Stimulated activated CD8-positive, alpha-beta memory T cell treated with anti-CD3 and anti-CD28 coated beads, Interleukin-2, amount 100 ng/mL, for 48 hours (primary cell): ENCODE measurements at places on chromosomes 6 and 20.

DNA sequence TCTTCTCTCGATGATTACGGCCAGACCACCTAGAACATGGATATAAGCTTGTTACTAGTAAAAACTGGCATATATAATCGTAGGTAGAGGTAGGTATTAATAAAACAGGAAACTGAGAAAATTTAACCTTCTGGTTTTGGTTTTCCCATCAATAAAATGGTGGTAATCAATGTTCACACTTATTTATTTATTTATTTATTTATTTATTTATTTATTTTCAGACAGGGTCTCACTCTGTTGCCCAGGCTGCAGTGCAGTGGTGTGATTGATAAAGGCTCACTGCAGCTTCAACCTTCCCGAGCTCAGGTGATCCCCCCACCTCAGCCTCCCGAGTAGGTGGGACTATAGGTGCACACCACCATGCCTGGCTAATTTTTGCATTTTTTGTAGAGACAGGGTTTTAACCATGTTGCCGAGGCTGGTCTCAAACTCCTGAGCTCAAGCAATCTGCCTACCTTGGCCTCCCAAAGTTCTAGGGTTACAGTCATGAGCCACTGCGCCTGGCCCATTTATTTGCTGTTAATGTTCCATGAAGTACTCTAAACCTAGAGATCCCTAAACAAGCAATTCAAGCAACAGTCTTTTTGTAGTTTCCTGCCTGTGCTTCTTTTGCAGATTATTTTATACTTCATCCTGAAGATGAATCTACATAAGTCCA lies 11.5 kb downstream of the TOMM6 start:
- DNase-seq, result no peak

DNA sequence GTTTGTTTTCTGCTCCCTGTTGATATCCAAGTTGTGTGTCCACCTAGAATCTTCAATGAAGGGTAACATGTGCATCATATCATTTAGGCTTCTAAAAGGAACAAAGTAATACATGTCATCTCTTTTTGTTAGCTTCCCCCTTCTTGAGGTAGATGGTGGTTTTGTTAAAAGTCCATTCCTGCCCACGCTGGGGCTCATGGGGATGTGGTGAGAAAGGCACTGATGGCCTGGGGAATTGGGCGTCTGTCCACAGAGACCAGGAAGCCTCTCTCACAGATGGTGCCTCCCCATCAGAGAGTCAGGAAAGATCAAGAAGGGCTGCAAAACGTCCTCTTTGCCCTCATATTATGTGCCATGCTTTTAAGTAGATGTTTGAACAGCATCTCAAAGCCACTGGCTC lies 32.5 kb downstream of the GNAS start:
- no peak for DNase-seq

GRCh38 chr6:144285798-144286502 lies 815 bp downstream of the UTRN start:
- no peak for DNase-seq

DNA sequence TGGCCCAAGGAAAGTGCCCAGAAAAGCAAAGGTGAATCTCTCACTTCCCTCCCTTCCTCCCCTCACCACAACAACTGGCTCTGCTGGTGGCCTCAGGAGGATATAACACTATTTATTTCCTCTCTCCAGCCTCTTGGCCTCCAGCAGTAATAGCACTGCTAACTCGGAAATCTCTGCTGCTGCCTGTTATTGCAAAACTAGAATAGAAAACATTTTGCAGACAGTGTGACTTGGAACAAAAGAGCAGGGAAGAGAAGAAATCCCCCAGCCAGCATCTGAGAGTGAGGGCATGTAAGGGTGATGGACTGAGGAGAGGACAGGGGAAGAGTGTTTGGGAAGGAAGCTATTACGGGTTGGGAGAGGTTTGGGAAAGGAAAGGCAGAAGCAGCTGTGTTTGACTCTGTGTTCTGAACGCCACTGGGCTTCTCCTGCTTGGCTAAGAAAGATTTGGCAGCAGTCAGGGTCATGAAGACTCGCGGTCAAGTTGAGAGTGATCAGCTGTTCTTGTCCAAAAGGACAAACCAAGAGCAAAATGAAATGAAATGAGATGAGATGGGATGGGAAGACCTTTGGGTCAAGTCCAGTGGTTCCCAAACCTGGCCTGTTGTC lies 81.0 kb upstream of the SNX9 start:
- DNase-seq, result no peak

DNA sequence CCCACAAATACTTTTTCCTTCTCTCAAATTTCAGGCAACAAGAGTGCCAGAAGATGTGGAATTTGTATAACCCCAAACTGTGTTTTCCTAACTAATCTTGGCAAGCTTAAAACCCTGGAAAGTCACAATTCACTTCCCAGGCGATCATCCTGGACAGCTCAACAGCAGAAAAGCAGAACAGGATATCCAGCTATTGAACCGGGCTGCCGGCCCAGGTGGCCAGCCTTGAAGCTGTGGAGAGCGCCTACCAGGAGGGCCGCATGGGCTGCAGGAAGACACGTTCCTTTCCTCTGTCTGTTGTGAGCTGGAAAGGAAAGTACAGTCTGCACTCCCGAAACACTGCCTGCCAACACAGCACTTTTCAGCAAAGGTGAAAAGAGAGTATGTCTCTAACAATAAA lies 719.7 kb upstream of the MARCKS start:
- no peak for DNase-seq
